NCI-H1105 (cell line): ENCODE measurements at places on chromosomes 12 and 14.

DNA sequence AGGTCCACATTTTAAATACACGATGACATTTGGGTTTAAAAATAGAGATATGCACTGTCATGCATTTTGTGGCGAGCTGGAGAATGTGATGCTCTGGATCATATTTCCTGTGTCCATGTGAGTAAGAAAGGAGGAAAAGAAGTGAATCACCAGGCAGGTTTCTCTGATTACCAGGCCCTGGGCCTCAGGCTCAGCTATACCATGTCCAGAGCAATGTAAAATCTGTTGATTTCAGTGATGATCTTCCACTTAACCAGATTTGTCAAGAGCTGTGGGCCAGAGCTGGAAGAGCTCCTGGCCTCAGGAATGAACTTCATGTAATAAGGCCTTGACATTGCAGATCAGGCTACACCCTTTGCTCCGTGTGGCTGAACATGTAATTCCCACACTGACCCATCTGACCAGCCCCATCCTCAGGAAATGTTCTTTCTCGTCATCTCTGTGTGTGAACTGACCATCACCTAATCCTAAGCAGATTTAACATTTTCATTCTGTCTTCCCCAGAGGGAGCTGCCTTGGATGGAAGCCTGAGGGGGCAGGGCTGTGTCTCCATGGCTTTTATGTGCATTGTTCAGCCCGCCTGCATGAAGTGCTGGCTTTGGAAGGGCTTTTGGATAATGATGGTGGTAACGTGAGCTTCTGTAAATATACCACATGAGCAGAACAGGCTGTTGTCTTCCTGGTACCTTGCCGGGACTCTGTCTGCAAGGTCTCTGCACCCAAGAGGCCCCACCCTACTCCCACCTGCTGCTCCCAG lies 54.5 kb downstream of the CRACR2A start:
- peak; percentile 92 for DNase-seq

DNA sequence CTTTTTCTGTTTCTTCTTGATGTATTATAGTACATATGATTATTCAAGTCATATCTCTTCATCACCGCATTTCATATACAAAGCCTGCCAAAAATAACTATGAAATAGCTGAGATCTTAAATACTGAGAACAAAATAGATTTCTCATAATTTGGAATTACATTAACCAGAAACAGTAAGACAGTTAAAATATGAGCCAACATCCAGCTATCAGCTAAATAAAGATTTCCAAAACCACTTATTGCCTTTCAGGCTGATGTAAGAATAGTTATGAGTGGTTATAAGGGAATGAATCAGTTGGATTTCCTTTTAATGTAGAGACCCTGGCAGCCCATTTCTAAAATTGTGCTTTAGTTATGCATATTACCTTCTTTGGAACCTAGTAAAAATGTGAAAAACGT lies 47.4 kb downstream of the TMEM117 start:
- DNase-seq: no peak

DNA sequence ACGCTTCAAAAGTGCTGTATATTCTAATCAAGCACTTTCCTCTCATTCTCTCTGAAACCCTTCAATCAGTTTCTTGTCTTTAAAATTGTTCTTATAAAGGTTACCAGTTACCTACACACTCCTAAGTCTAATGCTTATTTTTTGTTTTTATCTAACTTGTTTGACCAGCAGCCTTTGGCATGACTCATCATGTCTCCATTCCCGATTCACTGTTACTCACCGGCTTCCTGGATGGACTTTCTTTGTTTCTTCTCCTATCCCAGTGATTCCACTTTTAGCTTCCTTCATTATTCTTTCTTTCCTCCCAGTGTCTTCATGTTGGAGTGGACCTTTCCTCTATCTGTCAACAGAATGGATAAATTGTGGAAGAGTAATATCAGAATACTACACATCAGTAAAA lies 368.6 kb upstream of the CCDC196 start:
- no peak for DNase-seq

GRCh38 chr14:64704143-64704742 lies at the start of gene PLEKHG3:
Gene PLEKHG3 (plus strand): TSS chr14:64704424. CDS start chr14:64727632, 23,208 bp downstream.
- DNase-seq: peak; percentile 79
